ENCODE measurements at places on chromosomes 6 and 20.
A peak's percentile ranks its signal among the peaks of the same experiment; 100 is the strongest.

- no peak for DNase-seq
These were observed 15.6 kb downstream of the JAG1 start for GRCh38 chr20:10658051-10658823.

GRCh38 chr6:159103396-159104162 is 58.8 kb upstream of the TAGAP start:
- no peak for DNase-seq

DNA sequence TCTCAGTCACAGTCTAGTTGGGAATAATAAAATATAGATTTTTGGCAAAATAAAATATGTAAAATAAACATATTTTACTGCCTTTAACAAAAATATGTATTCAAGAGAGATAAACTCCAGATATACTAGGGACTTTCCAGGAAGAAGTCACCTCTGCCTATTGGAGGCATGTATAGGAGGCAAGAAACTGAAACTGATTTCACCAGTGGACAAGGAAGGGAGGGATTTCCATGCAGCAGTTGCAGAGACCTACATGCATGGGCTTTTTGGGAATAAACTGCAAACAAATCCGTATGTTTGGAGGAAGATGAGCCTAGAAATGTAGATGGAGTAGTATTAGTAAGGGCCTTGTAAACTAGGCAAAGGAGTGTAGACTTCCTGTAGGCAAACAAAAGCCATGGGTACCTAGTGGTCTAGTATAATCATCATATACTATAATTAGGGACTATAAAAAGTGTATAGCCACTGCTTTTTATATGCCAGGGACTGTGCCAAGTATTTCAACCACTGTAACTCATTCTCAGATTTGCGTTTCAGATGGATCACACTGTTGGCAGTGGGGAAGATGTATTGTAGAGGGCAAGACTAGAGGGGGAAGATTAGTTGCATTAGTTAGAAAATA is 38.9 kb downstream of the CD109 start:
- DNase-seq: no peak

- no peak for DNase-seq
These were observed 21.5 kb downstream of the CD164 start for GRCh38 chr6:109360791-109361190.

DNA sequence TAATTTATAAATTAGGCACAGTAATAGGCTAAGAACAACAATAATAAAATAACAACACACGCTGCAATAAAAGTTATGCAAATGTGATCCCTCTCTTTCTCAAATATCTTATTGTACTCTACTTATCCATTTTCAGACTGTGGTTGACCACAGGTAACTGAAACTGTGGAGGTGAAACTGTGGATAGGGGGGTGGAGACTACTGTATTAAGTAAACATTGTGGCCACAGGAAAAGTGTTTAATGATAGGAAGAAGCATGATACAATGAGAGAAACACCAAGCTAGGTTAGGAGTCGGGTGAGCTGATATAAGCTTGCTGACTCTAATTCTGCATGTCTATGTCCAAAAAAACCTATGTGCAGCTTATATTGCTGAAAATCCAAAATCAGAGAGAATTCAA is 23.0 kb downstream of the NHLRC1 start:
- no peak for DNase-seq

- DNase-seq: peak; percentile 27
These were observed 140.1 kb downstream of the NRN1 start for GRCh38 chr6:5866547-5867051.

GRCh38 chr6:49847673-49848072 is 18.7 kb downstream of the CRISP1 start:
- no peak for DNase-seq

GRCh38 chr6:124536842-124537191 is 425.4 kb upstream of the RNF217 start:
- DNase-seq: no peak

DNA sequence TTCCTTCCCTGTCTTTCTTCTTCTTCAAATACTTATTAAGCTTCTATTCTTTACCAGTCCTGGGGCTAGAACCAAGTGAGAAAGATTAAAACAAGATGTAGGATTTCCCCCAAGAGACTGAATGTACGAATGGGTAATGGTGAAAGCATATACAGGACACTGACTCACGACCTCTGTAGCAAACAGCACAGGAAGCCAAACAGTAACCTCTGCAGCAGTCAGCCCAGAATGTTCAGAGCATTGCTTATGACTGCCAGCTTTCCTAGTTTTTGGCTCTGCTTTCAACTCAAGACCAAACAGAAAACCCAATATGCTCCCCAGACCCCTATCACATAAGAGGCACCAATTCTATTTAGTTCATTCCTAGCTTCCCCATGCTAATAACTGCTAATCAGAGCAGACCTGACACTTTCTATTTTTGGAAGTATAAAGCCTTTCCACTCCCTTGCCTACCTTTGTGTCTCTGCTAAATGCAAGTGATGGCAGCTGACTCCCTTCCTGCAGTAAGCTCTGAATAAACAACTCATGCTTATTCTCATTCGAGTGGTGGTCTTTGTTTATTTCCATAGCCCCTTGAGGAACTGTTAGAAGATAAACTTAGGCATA is 690.6 kb downstream of the EPM2A start:
- peak; percentile 49 for DNase-seq

DNA sequence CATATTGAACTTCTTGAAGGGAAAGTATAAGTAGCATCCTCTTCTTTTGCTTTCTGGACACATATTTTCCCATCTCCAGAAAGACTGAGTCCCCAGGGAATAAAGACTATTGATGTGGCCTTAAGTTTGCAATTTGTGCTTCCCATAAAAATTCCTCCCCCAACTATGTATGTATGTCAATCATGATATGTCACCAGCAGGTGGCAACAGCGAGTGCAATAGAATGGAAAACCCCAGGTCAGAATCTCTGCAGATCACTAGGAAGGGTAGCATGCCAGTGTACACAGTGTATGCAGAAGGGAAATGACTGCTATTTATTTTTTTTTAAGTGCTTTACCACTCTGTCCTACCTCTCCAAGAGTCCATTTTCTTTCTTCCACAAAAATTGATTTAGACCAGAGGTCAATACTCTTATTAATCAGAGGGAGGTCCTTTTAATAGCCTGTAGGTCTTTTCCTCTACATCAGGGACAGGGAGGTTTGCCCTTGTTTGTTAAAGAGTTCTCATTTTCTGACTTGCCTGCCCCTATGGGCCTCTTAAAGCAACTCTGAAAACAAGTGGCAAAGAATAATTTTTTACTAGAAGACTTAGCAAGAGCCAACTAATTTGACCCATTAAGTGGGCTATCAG is 61.4 kb downstream of the BMP2 start:
- peak; percentile 14 for DNase-seq

DNA sequence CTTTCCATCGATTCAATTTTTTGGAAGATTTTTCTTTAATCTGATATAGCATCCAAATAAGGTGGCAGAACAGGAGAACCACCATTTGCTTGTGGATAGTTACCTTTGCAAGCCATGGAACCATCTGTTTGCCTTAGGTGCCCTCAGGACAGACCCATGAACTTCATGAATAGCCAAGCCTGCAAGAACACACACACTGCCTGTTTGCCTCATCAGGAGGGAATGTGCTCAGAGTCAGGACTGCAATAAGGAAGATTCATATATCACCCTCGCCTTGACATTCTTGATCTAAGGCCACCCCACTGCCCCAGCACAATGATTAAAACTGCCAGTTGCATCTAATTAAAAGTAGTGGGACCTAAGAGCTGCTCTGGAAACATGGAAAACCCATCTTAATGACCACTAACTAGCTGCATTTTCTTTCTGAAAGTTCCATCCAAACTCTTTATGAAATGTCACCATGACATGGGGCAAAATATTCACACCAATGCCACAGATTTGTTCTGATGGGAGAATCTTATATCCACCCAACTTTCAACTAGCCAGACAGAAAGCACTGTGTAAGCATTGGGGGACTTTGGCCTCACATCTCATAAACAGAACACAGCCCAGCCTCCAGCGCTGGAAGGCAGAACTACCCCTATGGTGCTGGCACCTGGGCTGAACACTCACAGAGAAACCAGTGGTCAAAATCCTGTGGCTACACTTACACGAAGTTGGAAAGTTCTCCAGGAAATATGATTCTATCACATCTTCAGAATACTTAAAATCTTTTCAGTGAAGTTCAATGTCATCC is 48.3 kb downstream of the TBXT start:
- no peak for DNase-seq

- DNase-seq: no peak
These were observed 671.8 kb upstream of the GJE1 start for GRCh38 chr6:141460743-141461484.

DNA sequence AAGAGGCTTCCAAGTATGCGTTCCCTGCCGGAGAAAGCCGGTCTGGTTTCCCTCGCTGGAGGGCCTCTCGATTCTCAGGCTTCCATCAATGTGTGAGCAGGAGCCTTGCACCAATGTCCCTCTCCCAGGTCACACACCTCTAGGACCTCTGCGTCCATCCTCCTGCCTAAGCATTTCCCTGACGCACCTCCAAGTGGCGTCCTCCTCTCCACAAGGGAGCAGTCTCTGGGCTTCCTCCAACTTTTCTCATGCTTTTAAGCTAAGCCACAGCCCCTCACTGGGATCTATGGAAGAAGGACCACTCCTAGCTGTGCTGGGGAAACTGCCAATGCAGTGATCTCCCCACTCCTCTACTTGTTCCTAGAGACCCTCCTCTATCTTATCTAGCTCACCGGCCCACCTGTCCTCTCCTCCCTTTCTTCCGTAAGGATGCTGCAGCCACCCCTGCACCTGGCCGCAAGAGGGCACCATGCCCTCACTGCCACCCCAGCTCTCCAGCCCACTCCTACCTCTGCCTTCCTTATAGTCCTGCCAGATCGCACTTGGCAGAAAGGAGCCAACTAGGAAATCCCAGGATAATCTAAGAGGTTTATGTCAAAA is 258.7 kb downstream of the LRFN2 start:
- no peak for DNase-seq

- DNase-seq: no peak
These were observed 16.9 kb upstream of the RFPL4B start for GRCh38 chr6:112330071-112330878.

GRCh38 chr6:94350833-94351232 is 931.5 kb upstream of the EPHA7 start:
- no peak for DNase-seq

GRCh38 chr6:12472601-12473038 is 182.5 kb downstream of the EDN1 start:
- no peak for DNase-seq

DNA sequence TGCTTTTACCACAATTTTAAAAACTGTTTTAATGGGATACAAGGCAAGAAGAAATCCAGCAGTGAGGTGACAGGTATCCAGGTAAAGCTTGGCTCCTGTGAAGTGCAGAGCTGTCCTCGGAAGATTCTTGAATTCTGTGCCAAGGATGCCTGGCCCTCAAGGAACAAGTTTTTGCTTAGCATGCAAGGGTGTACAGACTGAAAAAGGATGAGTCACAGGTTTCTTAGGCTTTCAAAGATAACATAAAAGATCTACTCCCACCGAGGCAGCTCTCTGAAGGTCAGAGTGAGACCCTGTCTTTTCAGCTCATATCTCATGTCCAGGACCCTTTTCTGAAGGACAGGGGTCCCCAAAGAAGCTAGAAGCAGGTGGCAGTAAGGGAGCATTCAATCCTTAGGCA is 83.3 kb downstream of the CHD6 start:
- DNase-seq: no peak

- no peak for DNase-seq
These were observed 114.2 kb upstream of the LY86 start for GRCh38 chr6:6474170-6474920.
